ENCODE measurements at places on chromosomes 11 and 22.

DNA sequence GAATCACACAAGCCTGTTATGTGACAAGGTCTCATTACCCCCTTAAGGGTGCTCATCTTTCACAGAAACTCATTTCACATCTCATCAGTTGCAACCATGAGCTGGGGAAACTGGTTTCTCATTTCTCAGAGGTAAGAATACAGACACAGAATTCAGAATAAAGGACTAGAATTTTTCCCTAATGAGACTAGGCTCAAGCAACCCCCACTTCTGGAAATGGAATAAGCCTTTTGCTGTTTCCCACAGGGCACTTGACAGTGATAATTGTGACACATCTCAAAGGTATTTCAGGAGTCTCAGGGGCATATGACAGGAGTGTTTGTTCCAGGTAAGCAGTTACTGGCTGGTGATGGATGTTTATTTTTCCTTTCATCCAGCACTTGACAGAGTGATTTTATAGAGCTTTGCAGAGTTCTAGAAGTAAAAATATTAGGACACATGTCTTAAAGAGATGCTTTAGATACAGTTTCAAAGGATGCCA is 112.9 kb upstream of the DDI1 start:
- no peaks in the 10 kb centered on the region for H3K27me3 ChIP-seq
- no peaks in the 10 kb centered on the region for H3K36me3 ChIP-seq
- no peaks in the 10 kb centered on the region for H3K4me1 ChIP-seq
- H3K27ac ChIP-seq: no peak overlapping the region
- DNase-seq: no peak
- no peak overlapping the region for H3K4me3 ChIP-seq

DNA sequence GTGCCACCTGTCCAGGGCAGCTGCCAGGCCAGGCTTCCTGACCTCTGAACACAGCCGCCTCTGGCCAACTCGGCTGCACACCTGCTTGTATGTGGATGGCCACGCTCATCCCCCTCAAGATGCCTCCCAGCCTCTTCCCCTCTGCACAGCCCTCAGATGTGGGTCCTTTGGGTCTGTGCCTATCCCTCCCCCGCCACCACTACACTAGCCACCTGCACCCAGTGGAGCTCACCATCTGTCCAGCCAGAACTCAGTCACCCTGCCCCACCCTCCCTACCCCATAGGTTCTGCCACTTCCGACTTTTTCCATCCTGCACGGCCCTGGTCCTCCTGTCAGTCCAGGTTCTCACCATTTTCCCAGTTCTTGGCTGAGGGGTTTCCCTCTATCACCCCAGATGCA is 44.6 kb downstream of the PHF21B start:
- no peak overlapping the region for H3K4me3 ChIP-seq
- no peaks in the 10 kb centered on the region for H3K4me1 ChIP-seq
- no peaks in the 10 kb centered on the region for H3K27me3 ChIP-seq
- no peaks in the 10 kb centered on the region for H3K36me3 ChIP-seq
- no peak for DNase-seq
- H3K27ac ChIP-seq: no peak overlapping the region

- H3K4me3 ChIP-seq: peak overlapping the region; percentile 88
- peak overlapping the region; percentile 93 for H3K27ac ChIP-seq
- H3K36me3 ChIP-seq: no peaks in the 10 kb centered on the region
- H3K27me3 ChIP-seq: no peaks in the 10 kb centered on the region
Observed at GRCh38 chr11:64304316-64305072, 830 bp upstream of the ESRRA start.

DNA sequence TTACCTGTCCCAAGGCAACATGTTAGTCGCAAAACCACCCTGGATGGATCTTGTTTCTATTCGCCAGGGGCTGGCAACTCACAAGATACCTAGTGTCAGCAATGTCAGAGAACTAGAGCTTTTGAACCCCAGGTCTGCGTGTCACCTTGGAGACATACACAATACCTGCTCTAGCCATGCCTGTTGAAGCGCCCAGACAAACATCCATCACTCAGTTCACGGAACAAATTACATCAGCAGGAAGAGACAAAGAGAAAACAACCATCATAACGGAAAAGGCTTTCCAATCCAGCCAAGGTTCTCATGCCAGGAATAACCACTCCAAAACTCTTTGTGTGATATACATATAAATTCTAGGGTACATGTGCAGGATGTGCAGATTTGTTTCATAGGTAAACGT is 2.2 kb downstream of the CD59 start:
- no peaks in the 10 kb centered on the region for H3K27me3 ChIP-seq
- no peak for DNase-seq
- no peaks in the 10 kb centered on the region for H3K36me3 ChIP-seq
- no peak overlapping the region for H3K4me3 ChIP-seq
- peaks cover 4% of the 10 kb centered on the region for H3K4me1 ChIP-seq
- no peak overlapping the region for H3K27ac ChIP-seq

DNA sequence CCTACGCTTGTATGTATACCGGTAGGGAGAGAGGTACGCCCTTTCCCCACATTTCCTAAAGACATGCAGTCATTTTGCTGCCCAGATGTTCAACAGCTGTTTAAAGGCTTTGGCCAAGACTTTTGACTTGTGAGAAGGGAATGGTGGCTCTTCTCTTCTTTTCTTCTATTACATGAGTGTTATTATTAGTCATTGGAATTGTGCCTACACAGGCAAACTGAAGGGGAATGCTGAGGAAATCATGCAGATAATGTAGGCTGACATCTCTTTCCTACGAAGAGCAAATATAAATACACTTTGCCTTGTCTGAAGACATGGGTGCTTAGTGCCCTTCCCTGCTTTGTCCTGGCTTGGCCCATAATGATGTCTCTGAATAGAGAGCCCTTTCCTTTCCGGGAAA is 194.3 kb upstream of the NARS2 start:
- no peak for DNase-seq
- H3K4me3 ChIP-seq: no peak overlapping the region

- no peaks in the 10 kb centered on the region for H3K4me1 ChIP-seq
- H3K27me3 ChIP-seq: no peaks in the 10 kb centered on the region
- H3K4me3 ChIP-seq: no peak overlapping the region
- no peak for DNase-seq
- no peaks in the 10 kb centered on the region for H3K36me3 ChIP-seq
Observed at GRCh38 chr11:109443052-109443451, 21.1 kb downstream of the C11orf87 start.

DNA sequence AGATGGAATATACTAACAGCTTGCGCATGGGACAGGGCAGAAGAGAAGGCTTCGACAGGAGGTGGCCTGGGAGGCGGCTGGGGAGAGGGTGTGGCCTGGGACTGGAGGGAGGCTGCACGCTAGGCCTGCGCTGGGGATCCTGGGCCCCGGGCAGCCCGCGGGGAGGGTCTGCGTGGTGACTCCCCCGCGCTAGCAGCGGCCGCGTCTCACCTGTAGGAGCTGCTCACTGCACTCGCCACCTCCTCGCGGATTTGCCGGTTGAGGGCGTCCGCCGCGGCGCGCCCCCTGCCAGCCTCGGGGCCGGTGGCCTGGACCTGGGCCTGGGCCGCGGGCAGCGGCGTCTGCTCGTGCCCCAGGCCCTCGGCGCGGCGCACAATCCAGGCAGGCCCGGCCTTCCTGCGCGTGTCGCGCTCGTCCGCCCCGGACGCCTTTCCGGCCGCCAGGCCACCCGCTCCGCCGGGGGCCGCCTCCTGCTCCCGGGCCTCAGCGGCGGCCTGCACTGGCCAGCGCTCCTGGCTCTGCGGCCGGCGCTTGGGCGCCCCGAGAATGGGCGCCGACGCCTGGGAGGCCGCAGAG is 1.5 kb downstream of the MAP6 start:
- H3K36me3 ChIP-seq: no peaks in the 10 kb centered on the region
- H3K4me1 ChIP-seq: no peaks in the 10 kb centered on the region
- H3K27ac ChIP-seq: no peak overlapping the region
- H3K27me3 ChIP-seq: peaks cover 38% of the 10 kb centered on the region
- no peak for DNase-seq

GRCh38 chr11:97995874-97996273 is 1024.9 kb upstream of the CNTN5 start:
- no peak overlapping the region for H3K4me3 ChIP-seq
- H3K36me3 ChIP-seq: no peaks in the 10 kb centered on the region
- no peak for DNase-seq
- H3K4me1 ChIP-seq: no peaks in the 10 kb centered on the region
- no peaks in the 10 kb centered on the region for H3K27me3 ChIP-seq

DNA sequence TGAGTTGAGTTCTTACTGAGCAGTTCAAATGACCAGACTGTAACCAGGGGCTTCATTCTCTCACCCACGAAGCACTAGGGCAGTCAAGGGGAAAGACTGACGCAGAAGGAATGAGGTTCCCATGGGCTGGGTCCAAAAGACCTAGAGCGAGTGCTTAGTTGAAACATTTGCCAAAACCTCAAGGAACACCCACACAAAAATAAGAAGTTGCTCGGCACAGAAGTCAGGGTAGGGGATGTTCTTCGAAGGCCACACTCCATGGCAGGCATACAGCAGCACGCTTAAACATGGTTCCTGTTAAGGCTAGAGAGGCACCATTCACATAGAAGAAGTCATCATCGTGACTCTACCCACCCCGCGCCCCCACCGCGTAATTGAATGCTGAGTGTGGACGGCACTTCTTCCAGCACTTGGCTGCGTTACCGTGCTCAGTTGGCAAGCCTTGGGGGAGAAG is 52.9 kb downstream of the TIMP3 start:
- no peaks in the 10 kb centered on the region for H3K4me1 ChIP-seq
- H3K4me3 ChIP-seq: no peak overlapping the region
- H3K27ac ChIP-seq: no peak overlapping the region
- H3K36me3 ChIP-seq: no peaks in the 10 kb centered on the region
